ENCODE measurements at places on chromosomes 4 and X. TPM values are rescaled to one million over a fixed set of nuclear protein-coding genes. Genes with fewer than 3 reads are reported as not detected.

WNK3 gene
- 37.1 TPM for total RNA-seq

C4orf50 gene
- total RNA-seq: 0.23 TPM

MID1 gene
- 49.3 TPM for total RNA-seq

AADAT gene
- 7.7 TPM for total RNA-seq

ZAR1 gene
- total RNA-seq: 0.78 TPM

All from H1 (cell line).